ENCODE measurements at places on chromosomes 11 and 22.

DNA sequence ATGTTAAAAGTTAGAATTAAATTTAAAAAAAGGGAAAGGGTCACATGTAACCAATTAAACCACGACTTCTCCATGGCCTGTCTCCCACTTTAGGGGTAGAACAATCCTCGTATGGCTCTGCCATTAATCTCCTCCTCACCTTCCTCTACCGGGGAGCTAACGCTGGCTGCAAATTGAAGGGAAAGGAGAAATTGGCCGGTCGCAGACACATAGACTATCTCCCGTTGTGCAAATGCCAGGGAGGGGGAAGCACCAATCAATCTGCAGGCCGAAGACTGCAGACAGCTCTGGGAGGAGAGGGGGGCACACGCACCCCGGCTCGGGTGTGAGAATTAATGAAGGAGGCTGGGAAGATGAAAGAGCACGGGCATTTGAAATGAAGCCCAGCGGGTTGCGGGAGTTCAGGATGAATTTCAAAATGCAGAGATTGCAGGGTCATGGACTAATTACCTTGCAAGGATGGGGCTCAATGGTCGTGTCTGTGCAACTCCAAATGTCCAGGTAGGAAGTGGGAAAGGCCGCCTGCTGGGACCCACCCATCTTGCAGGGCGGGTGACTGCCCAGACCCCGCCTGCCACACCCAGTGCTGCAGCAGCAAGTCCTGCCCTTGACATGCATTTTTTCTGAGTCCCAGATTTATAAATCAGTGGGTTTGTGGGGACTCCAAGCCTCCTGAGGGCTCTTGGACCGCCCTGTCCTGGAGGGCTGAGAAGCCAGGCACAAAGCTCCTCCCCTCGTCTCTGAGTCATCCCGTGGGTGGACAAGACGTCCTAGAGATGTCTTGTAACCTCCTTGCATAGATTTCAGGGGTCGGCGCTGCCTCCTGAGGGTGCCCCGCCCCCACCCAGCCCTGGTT lies 534.2 kb downstream of the TBC1D22A start:
- H3K27ac ChIP-seq: no peak overlapping the region
- H3K4me1 ChIP-seq: no peaks in the 10 kb centered on the region
- H3K4me3 ChIP-seq: no peak overlapping the region
- DNase-seq: no peak

- H3K4me3 ChIP-seq: no peak overlapping the region
- H3K4me1 ChIP-seq: peaks cover 6% of the 10 kb centered on the region
- no peaks in the 10 kb centered on the region for H3K36me3 ChIP-seq
Measured at GRCh38 chr11:93054881-93055280, 85.4 kb downstream of the MTNR1B start.

GRCh38 chr11:23991165-23991539 lies 505.7 kb upstream of the LUZP2 start:
- no peak for DNase-seq
- no peak overlapping the region for H3K27ac ChIP-seq
- no peaks in the 10 kb centered on the region for H3K27me3 ChIP-seq

GRCh38 chr11:2219318-2220017 lies 47.9 kb upstream of the TH start:
- H3K27me3 ChIP-seq: no peaks in the 10 kb centered on the region
- no peak for DNase-seq
- no peaks in the 10 kb centered on the region for H3K36me3 ChIP-seq
- H3K4me1 ChIP-seq: no peaks in the 10 kb centered on the region
- H3K4me3 ChIP-seq: no peak overlapping the region

- no peaks in the 10 kb centered on the region for H3K4me1 ChIP-seq
- H3K27ac ChIP-seq: no peak overlapping the region
- H3K27me3 ChIP-seq: no peaks in the 10 kb centered on the region
- H3K36me3 ChIP-seq: no peaks in the 10 kb centered on the region
Measured at GRCh38 chr11:106400949-106401570, 323.6 kb downstream of the AASDHPPT start.

DNA sequence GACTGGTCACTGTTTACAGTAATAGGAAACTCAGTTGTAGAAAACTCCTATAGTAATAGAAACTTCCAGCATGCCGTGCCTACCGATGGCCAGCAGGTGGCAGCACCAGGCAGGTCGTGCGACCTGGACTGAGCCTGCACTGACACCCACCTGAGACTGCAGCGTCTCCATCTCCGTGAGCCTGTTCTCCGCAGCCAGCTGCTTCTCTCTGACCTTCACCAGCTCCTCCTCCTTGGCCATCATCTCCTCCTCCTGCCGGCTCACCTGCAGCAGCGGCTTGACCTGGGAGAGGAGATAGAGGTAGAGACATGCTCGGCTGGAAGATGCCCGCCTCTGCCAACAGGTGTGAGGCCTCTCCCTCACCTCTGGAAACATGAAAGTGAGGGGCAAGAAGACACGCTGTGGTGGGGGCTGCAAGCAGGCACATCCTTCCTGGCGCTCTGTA lies 48.5 kb downstream of the APOL1 start:
- no peaks in the 10 kb centered on the region for H3K27me3 ChIP-seq
- no peak overlapping the region for H3K27ac ChIP-seq
- no peaks in the 10 kb centered on the region for H3K4me1 ChIP-seq

GRCh38 chr11:7600205-7600775 lies 73.0 kb downstream of the CYB5R2 start:
- no peak overlapping the region for H3K27ac ChIP-seq
- no peak overlapping the region for H3K4me3 ChIP-seq
- no peaks in the 10 kb centered on the region for H3K4me1 ChIP-seq

GRCh38 chr11:35478471-35479091 lies 46.8 kb downstream of the PAMR1 start:
- DNase-seq: no peak
- no peak overlapping the region for H3K4me3 ChIP-seq
- H3K36me3 ChIP-seq: no peaks in the 10 kb centered on the region
- H3K27me3 ChIP-seq: no peaks in the 10 kb centered on the region
- H3K4me1 ChIP-seq: peaks cover 9% of the 10 kb centered on the region

DNA sequence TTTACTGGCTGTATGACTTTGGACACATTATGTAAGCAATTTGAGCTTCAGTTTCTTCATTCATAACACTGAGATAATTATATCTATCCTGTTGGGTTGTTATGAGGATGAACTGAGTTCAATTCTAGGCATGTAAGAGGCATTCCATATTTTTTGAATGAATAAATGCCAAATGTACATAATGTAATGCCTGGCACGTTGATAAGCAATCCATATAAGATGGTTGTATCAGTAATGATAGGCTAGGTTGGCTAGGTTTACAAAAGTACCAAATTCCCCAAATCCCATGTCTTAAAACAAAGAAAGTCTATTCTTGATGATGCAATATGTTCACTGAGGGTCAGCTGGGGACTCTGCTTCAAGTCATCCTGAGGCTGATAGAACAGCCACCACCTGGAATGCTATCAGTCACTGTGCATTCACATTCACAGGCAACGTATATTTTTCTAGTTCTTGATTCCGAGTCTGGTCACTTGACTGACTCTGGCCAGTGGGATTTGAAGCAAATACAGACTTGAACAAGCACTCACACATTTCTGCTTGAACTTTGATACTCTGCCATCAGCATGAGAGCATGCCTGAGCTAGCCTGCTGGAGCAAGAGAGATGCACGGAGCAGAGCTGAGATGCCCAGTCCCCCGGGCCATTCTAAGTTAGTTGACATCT lies 104.0 kb upstream of the TIMP3 start:
- DNase-seq: no peak
- H3K36me3 ChIP-seq: no peaks in the 10 kb centered on the region
- H3K27me3 ChIP-seq: no peaks in the 10 kb centered on the region
- H3K4me1 ChIP-seq: no peaks in the 10 kb centered on the region
- no peak overlapping the region for H3K4me3 ChIP-seq

GRCh38 chr11:11807811-11808782 lies 33.7 kb upstream of the USP47 start:
- H3K36me3 ChIP-seq: no peaks in the 10 kb centered on the region
- no peaks in the 10 kb centered on the region for H3K4me1 ChIP-seq
- no peaks in the 10 kb centered on the region for H3K27me3 ChIP-seq
- DNase-seq: no peak
- H3K27ac ChIP-seq: no peak overlapping the region

DNA sequence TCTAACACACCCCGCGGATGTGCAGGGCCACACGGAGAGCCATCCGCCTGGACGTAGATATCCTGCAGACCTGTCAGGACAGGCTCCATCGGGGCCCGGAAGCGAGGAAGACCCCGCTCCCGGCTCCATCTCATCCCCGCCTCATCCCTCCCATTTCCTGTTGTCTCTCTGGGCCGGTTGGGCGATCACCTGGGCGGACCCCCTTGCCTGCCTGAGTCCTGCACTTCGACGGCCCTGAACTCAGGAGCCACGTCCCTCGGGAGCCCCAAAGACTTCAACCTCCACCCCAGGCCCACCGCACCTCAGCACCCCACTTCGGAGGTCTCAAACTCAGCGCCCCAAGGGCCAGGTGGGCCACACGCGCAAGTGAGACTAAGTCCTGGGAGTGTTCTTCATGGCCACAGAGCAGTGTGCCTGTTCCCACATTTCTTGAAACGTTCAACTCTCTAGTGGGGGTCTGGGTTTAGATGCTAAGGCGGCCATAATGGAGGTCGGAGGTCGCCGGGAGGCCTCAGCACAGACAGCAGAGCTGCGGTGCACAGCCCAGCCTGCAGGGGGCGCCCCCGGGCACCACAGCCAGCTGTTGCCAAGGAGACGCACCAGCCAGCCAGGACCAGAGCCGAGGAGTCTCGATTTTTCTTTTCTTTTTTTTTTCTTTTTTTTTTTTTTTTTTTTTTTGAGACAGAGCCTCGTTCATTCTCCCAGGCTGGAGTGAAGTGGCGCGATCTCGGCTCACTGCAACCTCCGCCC lies 26.0 kb upstream of the FADD start:
- no peak overlapping the region for H3K4me3 ChIP-seq
- H3K4me1 ChIP-seq: no peaks in the 10 kb centered on the region
- H3K27me3 ChIP-seq: no peaks in the 10 kb centered on the region
- H3K27ac ChIP-seq: no peak overlapping the region
- no peaks in the 10 kb centered on the region for H3K36me3 ChIP-seq

- H3K4me3 ChIP-seq: no peak overlapping the region
- no peaks in the 10 kb centered on the region for H3K27me3 ChIP-seq
- no peaks in the 10 kb centered on the region for H3K4me1 ChIP-seq
- no peaks in the 10 kb centered on the region for H3K36me3 ChIP-seq
Measured at GRCh38 chr22:43554259-43554636, 142.4 kb downstream of the MPPED1 start.

GRCh38 chr22:30206944-30207343 lies 39.6 kb downstream of the LIF start:
- no peaks in the 10 kb centered on the region for H3K27me3 ChIP-seq
- peak; percentile 87 for DNase-seq
- H3K4me3 ChIP-seq: no peak overlapping the region
- no peaks in the 10 kb centered on the region for H3K36me3 ChIP-seq
- peak overlapping the region; percentile 76 for H3K27ac ChIP-seq

DNA sequence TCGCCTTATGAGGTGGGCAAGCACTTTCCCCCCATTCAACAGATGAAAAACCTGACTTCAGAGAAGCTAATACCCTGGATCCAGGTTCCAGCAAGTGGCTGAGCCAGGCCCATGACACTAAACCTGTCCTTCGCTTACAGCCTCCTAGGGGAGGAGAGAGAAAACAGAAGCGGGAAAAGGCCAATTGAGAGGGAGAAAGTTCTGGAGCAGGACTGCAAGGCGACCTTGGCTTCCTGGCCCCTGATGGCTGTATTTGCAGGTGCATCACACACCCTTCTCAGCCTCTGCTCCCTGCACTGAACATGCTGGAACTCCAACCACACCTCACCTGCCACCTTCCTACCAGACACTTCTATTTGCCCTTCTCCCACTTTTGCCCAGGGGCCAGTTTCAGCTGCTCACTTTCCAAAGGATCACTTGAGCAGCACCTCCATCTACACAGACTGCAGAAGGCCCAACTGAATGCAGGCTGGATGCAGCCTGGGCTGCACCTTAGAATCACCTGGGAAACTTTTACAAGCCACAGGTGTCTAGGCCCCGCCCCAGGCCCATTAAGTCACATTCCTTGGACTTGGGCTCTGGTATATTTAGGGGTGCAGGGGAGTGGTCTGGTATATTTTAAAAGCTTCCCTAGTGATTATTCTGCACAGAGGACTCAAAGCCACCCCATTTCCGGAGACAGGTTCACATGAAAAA lies 14.3 kb upstream of the ADA2 start:
- no peak for DNase-seq
- no peaks in the 10 kb centered on the region for H3K4me1 ChIP-seq
- H3K36me3 ChIP-seq: no peaks in the 10 kb centered on the region
- H3K4me3 ChIP-seq: no peak overlapping the region

DNA sequence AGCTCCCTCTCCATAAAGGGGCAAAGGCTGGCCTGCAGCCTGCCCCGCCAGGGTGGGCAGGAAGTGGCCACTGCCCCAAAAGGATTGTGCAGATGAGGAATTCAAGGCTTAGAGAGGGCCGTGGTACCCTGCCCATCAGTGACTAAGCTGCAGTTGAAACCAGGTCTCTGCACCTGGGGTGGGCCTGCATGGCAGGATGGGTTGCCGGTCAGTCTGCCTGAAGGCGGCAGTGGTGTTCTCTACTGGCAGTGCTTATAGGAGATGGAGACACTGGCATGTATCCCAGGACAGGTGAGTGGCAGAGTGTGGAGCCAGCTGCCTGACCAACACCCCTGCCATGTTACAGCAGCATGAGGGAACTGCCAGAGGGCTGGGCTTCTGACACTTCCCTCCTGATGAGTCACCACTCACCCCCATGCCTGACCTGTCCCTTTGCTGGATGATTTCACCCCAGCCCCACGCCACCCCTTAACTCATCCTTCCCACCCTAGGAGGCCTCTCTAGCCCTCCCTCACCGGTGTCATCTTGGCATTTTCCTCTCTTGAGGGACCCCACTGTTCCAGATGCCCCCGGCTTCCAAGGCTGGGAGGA lies 70.2 kb upstream of the LMO1 start:
- H3K27ac ChIP-seq: no peak overlapping the region
- no peaks in the 10 kb centered on the region for H3K36me3 ChIP-seq
- no peaks in the 10 kb centered on the region for H3K4me1 ChIP-seq
- H3K4me3 ChIP-seq: no peak overlapping the region
- no peaks in the 10 kb centered on the region for H3K27me3 ChIP-seq
- DNase-seq: no peak

- H3K27ac ChIP-seq: no peak overlapping the region
- DNase-seq: no peak
- H3K36me3 ChIP-seq: no peaks in the 10 kb centered on the region
- H3K4me1 ChIP-seq: no peaks in the 10 kb centered on the region
- peaks cover 4% of the 10 kb centered on the region for H3K27me3 ChIP-seq
Measured at GRCh38 chr11:89583580-89583979, 92.4 kb upstream of the NOX4 start.

DNA sequence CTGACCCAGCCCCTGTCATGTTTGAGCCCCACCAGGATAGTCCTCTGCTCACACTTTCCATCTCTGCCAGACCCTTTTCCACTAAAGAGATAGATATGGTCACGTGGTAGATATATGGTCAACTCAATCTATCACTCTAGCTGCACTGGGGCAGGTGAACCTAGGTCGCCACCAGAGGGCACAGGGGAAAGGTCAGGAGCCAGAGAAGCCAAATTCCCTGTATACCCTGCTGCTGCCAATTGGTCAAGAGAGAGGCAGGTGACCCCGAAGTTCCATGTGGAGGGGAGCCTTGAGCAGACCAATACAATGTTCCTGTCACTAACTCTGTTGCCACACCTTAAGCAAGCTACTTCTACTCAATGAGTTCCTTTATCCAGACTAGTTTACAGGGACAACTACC lies 101.1 kb upstream of the GALNT18 start:
- no peak overlapping the region for H3K27ac ChIP-seq
- no peak for DNase-seq
- H3K4me3 ChIP-seq: no peak overlapping the region
- H3K36me3 ChIP-seq: no peaks in the 10 kb centered on the region
- H3K4me1 ChIP-seq: no peaks in the 10 kb centered on the region
- H3K27me3 ChIP-seq: peaks cover 7% of the 10 kb centered on the region

- no peak for DNase-seq
- H3K4me1 ChIP-seq: peaks cover 20% of the 10 kb centered on the region
- peaks cover 13% of the 10 kb centered on the region for H3K36me3 ChIP-seq
- no peak overlapping the region for H3K4me3 ChIP-seq
- H3K27me3 ChIP-seq: no peaks in the 10 kb centered on the region
Measured at GRCh38 chr11:102389253-102389652, 42.2 kb downstream of the BIRC2 start.
